ENCODE measurements at places on chromosomes 4 and X.

GRCh38 chr4:32824336-32824735, 2104.2 kb downstream of the PCDH7 start:
- no peak for DNase-seq

DNA sequence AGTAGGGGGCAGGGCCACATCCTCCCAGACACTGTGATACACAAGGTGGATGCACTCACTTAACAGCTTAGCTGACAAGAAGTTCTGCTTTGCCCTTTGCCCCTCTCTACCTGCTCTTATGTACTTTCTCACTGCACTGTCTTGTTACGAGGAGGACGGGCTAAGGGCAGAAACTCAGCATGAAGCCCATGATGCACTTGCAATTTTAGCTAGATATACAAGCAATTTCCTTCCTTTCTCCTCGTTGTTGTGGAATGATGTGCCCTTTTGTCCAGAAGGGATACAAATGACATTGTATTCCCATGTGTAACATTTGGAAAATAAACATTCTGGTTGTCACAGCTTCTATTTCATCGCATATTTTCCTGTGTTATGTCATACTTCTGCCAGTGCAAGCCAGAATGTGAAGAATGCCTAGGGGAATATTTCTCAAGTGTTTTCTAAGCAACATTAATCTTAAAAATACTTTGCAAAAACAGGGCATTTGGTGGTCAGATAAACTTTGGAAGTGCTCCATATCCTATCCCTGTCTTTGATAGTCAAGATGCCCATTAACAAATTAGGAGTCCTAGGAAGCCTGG, 47.2 kb downstream of the MAOA start:
- DNase-seq = no peak

DNA sequence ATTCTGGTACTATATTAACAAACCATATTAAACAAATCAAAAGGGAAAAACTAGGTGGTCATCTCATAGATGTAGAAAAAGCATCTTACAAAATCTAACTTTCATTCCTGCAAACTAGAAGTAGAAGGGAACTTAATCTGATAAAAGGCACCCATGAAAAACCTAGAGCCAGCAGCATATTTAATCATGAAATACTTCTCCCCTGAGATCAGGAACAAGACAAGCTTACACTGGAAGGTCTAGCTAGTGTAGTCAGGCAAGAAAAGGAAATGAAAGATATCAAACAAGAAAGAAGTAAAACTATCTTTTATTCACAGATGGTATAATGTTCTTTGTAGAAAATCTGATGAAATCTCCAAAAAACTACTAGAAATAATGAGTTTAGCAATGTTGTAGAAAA, 41.2 kb downstream of the ATP10D start:
- DNase-seq = no peak

- DNase-seq = no peak
Measured at GRCh38 chrX:54721424-54721823, 76.6 kb downstream of the ITIH6 start.

DNA sequence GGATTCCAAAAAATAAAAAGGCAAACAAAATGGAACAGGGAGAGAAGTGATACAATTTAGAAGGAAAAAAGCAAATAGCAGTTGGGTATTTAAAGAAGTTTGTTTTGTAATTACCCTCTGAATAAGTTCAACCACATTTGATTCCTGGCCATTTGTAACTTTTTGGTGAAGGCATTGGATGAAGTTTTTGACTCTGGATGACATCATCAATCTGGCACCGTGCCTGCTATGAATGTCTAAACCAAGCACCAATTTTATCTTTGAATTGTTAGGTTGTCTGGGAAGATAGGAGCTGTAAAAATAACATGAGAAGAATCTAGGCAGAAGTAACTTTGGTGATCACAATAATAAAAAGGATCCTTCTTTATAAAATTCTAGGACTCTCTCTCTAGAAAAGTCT, 29.5 kb downstream of the TMPRSS11A start:
- no peak for DNase-seq

GRCh38 chr4:26964512-26964911, 103.9 kb downstream of the STIM2 start:
- DNase-seq = no peak

- no peak for DNase-seq
Measured at GRCh38 chr4:168978001-168978700, 31.9 kb downstream of the CBR4 start.

GRCh38 chrX:2595258-2595657, 94.5 kb upstream of the DHRSX start:
- DNase-seq = no peak

GRCh38 chrX:132171478-132171877, 43.7 kb upstream of the FRMD7 start:
- no peak for DNase-seq

DNA sequence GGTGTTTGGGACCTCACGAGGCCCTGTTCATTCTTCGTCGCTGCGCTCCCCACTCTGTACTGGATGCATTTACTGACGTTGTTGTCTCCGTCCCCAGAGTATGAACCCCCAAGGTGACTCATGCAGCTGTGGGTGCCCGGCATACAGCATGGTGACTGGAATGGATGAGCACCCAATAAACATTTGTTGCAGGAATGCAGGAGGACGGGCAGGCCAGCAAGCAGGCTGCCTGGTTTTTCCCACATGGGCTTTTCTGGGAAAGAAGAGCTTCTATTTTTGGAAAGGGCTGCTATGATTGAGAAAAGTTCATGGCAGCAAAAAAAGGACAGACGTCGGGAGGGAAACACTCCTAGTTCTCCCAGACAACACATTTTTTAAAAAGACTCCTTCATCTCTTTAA, 893 bp upstream of the SOD3 start:
- no peak for DNase-seq

GRCh38 chrX:38352362-38352761, at the start of gene OTC:
Gene OTC (plus strand): TSS chrX:38352604. CDS start chrX:38352697, 93 bp downstream.
- no peak for DNase-seq

- DNase-seq = no peak
Measured at GRCh38 chr4:15988222-15988621, 25.2 kb upstream of the FGFBP2 start.

- no peak for DNase-seq
Measured at GRCh38 chr4:99629962-99630554, 27.6 kb downstream of the C4orf54 start.

GRCh38 chr4:43103048-43103447, 210.5 kb downstream of the GRXCR1 start:
- DNase-seq = no peak

DNA sequence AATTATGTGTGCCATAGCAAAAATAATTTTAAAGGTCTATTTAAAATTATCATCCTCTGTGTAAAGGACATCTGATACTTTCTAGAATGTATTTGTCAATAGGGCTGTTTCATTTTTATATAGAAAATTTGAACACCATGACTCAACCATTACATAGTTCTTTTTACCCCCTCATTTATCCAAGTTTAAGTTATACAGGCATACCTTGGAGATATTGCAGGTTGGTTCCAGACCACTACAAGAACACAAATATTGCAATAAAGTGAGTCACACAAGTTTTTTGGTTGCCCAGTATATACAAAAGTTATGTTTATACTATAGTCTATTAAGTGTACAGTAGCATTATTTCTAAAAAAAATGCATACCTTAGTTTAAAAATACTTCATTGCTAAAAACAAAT, 130.4 kb downstream of the MSL3 start:
- DNase-seq = no peak

GRCh38 chrX:125681058-125681457, 361.4 kb downstream of the TEX13C start:
- DNase-seq = no peak

GRCh38 chrX:136028383-136028984, 43.2 kb downstream of the SLC9A6 start:
- DNase-seq = peak; percentile 8

DNA sequence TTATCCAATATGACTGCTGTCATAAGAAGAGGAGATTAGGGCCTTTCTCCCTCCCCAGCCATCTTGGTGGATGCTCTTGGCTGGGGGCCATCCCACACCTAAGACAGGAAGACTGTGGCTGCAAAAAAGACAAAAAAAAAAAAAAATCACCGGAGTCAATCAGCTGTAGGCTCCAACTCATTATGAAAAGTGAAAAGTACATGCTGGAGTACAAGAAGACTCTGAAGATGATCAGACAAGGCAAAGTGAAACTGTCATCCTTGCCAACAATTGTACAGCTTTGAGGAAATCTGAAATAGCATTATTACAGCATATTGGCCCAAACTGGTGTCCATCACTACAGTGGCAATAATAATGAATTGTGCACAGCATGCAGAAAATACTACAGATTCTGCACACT, 5.2 kb downstream of the EGFL6 start:
- no peak for DNase-seq

DNA sequence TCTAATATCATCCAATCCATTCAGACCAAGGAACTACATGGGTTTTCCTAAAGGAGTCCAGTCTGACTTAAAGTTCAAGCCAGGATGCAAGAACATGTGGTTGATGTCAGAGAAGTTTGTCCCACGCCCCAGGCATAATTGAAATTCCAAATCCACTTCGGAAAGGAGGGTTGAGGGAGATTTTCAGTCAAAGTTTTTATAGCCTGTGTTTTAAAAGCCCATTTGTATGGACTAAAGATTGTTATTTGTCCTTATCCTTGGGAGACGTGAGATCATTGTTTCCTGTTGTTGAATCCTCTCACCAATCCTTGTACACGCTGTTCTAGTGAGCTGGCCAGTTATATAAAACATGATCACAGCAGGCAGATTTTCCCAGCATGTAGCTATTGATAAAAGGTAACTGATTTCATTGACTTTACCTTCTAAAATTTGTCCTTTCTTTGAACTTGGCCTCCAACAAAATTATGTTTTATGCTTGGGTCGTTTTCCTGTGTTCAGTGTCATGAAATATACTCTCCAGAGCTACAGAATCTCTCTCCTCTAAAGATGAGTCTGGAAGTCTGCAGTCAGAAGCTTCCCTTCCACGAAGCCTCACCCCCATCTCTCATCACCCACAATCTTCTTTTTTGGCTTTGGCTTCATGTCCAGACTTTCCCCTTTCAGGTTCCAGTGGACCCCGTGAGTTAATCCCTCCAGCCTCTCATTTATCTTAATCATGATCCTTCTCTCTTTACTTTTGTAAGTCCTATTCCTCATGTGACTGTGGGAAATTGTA, 92.9 kb downstream of the ATP10D start:
- DNase-seq = no peak
